Hippocampal formation (tissue), 2 donors: ENCODE measurements at places on chromosomes 2 and 18.

- no peak for DNase-seq
Measured at GRCh38 chr18:63197246-63197869, 122.2 kb downstream of the BCL2 start.

GRCh38 chr2:104863468-104864279, 9.8 kb downstream of the POU3F3 start:
- peak; percentile 45 for DNase-seq

GRCh38 chr2:54394392-54394791, 61.7 kb upstream of the SPTBN1 start:
- no peak for DNase-seq

DNA sequence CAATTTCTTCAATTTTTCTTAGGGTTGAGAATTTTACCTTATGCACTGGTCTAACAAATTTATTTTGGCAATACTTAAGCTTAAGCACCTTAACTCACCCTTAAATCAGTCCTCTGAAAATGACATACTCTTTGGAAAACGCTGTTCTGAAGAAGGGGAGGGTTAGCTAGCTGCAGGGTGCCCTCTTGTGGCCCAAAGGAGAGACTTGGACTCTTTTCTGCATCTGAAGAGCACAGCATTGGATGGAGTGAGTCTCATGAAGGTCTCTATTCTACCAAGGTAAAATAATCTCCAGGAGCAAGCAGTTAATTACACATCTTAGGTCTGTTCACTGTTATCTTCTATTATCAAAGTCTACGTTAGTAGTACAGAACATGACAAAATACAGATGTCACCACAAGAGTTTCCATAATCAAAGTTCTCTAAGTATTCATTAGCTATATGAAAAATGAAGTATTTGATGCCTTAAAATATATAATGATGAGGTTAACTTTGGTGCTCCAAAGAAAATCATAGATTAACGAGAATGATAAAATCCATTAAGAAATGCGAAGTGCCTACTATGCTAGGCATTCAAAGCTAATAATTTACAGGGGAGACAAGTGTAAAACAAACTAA, 24.4 kb downstream of the PUM2 start:
- DNase-seq = peak; percentile 61

- no peak for DNase-seq
Measured at GRCh38 chr2:194301946-194302345, 1355.1 kb upstream of the SLC39A10 start.
